ENCODE measurements at places on chromosomes 3 and 15.

- peak; percentile 55 for DNase-seq
These were observed 26.4 kb upstream of the LAMP3 start for GRCh38 chr3:183188895-183189462.

GRCh38 chr15:56047354-56047753, 53.9 kb upstream of the NEDD4 start:
- DNase-seq = no peak

DNA sequence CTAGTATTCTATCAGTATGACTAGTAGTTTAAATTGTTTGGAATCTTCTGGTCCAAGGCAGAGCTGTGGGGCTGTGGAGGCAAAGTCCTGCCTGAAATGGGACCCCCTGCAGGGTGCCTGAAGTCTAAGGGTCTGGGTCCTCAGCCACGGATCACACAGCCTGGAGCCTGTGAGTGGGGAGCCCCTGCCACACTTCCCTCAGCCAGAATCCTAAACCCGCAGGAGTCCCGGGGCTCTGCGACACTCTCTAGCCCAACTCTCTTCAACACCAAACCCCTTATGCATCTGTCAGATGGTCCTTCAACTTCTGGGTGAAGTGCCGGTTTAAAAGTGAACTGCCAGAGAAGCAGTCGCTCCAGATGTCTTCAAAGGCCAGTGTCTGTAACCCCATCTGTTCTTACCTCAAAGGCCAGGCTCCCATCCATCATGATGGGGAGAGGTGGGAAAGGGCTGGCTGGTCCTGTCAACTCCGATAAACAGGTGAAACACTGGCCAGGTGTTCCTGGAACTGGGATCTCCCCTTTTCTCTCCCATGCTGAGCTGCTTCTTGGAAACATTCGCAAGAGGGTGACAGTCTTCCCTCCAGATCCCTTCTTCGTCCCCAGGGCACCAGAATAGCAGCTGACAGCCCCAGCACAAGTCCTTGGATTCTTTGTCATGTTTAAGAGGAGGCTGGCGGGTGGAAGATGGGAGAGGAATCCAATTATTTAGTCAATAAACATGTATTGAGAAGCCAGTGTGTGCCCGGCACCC, 45.6 kb downstream of the CPN2 start:
- DNase-seq = no peak

GRCh38 chr3:102673271-102674115, 238.7 kb downstream of the ZPLD1 start:
- DNase-seq = peak; percentile 33

- DNase-seq = no peak
These were observed 21.6 kb downstream of the PLA2G4B start for GRCh38 chr15:41860049-41860828.

- no peak for DNase-seq
These were observed 335.3 kb upstream of the NECTIN3 start for GRCh38 chr3:110736332-110736731.

DNA sequence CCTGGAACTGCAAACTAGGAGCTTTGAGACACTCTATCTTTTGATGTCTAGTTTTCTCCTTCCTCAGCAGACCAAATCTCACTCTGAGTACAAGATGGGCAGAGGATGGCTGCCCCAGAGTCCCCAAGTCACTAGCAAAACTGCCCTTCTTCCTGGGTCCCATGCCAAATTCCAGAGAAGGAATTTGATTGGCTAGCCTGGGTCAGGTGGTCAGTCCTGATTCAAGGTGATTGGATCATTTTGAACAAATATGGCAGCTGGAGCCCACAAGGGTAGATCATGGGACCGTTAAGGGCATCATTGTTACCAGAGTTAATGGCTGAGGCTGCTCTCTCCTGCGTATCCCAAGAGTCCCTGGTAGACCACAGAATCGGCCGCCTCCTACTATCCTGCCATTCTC, 21.7 kb downstream of the SLC6A1 start:
- DNase-seq = no peak

DNA sequence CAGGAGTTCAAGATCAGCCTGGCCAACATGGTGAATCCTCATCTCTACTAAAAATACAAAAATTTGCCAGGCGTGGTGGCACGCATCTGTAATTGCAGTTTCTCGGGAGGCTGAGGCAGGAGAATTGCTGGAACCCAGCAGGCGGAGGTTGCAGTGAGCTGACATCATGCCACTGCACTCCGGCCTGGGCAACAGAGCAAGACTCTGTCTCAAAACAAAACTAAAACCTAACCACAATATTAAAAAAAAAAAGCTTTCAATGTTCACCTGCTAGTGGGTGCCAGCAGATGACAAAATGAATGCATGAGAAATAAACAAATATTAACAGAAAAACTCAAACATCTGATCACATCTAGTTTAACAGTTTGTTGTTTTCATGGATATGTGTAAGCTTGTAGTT, 9.0 kb downstream of the SLC24A1 start:
- DNase-seq = no peak

- DNase-seq = no peak
These were observed 159.2 kb upstream of the SLC24A5 start for GRCh38 chr15:47961401-47962090.

DNA sequence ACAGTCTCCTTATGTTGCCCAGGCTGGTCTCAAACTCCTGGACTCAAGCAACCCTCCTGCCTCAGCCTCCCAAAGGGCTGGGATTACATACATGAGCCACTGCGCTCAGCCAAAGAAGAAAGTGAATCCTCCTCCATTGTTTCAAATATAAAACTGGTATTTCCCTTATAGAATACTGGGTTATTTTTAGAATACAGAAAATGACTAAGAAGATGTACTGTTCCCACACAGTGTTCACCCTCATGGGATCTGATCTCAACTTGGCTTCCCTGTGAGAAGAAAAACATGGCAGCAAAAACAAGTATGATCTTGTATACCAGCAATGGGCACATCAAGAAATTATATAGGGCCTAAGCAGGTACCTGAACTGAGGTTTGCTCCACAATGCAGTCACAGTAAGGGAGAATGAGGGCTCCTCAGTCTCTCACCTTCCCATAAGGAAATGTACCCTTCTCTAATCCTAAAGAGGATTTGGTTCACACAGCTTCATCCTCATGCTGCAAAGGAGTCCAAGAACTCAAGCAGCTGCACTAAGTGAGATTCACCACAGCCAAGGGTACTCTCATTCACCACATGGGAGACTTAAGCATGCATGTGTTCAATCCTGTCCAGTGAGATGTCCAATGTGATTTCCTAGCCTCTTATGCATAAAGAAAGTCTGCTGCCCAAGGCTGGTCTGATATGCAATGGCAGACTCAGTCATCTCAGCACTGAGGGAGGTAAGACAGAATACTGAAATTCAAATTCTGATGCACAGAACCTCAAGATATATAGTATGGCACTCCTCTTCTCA, 25.8 kb downstream of the USP4 start:
- no peak for DNase-seq

- no peak for DNase-seq
These were observed 6.9 kb downstream of the SLC38A3 start for GRCh38 chr3:50211930-50212329.

DNA sequence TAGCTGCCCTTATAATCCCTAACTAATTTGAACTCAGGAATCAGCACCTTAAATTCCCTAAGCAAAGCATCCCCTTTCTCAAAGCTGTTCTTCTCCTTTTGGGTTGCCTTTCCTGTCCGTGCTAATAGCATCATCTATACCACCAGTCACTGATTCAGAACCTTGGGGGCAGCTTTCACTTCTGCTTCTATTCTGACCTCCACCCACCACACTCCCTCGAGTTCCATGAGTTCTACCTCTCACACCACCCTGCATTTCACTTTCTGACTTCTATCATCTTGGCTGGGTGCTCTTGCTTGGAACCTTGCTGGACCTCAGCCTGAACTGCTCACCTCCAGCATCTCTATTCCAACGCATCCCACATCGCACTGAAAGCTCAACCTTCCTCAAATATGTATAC, 55.4 kb upstream of the KCNMB2 start:
- DNase-seq = no peak

- no peak for DNase-seq
These were observed 84.6 kb upstream of the CDV3 start for GRCh38 chr3:133488785-133489367.

DNA sequence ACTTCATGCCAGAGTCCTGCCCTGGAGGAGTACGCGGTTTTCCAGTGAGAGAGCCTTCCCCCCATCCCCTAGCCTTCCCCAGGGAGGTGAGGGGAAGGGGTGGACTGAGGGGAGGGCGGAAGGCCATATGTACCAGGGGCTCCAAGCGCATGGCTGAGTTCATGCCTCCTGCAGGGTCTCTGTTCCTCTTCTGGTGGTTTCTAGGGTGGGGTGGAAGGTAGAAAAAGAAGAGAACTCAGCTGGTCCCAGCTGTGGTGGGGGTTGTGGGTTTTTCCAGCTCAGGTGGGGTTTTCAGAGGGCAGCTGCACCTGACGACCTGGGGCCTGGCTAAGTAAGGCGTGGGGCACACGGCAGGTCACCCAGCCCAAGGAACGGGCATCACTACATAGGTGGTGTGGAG, 10.7 kb upstream of the IQSEC1 start:
- no peak for DNase-seq

- no peak for DNase-seq
These were observed 246.0 kb upstream of the NAALADL2 start for GRCh38 chr3:174613173-174613572.

DNA sequence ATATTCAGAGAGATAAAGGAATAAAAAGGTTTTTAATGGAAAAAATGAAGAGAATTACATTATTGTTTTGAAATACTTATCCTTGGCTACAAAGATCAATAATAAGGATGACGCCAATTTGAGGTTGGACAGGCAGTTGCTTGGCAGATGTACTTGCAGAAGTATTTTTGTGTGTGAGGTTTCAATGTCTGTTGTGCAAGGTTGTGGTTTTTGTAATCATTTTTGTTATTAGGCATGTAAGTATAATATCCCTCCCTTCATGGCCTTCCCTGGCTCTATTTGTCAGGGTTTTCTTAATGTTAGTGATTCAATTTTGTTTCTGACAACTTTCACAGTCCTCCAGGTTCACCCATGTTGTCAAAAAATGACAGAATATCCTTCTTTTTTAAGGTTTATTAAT, 105.9 kb downstream of the OTOL1 start:
- DNase-seq = no peak

GRCh38 chr3:6444888-6445658, 415.8 kb upstream of the GRM7 start:
- no peak for DNase-seq

DNA sequence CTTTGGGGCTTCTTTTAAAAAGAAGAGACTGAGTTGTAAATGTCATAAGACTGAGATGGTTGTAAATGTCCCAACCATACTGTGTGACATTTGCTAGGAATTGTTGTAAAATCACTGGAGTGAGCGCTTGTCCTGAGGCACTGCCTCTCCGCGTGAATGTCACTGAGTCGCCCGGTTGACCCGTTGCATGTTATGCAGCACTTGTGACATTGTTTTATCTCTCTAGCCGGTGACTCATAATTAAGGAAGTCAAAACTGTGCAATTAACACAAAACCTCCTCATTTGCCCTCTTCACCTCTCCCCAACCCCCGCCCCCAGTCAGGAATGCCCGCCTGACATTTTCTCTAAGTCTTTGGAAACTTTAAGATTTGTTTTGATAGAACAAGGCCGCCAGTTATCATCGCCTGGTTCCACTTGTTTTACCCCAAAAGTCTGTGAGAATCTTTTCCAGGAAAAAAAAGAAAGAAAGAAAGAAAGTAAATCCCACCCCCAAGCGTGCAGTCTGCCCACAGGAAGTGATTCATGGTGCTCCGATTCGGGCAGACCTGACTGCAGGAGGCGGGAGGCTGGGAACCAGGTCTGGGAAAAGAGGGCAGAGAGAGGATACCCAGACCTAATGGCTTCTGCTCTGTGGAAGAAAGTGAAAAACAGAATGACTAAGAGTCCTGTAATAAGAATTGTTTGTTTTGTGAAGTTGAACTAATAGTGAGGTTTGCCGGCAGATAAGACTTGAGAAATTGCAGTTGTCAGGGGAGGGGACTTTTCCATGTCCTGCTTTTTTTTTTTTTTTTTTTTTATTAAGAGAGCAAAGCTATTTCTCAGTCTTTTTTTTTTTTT, 84.8 kb downstream of the SMAD3 start:
- no peak for DNase-seq

DNA sequence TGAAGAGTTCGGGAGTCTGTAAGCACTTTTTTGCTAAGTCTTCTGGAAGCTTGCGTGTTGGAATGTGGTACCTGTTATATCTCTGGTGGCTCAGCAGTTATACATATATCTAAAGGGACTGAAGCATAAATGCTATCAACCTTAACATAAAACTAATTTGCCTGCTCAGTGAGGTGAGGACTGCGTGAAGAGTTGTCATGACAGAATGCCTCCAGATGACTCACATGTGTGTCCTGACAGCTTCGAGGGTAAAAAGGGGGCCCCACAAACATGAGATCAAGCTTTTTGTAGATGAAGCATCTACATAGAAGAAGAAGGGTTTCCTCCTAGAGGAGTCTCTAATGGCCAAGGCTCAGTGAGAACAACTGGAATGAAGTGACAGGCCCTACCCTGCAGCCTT, 88.8 kb upstream of the C3orf80 start:
- DNase-seq = no peak

DNA sequence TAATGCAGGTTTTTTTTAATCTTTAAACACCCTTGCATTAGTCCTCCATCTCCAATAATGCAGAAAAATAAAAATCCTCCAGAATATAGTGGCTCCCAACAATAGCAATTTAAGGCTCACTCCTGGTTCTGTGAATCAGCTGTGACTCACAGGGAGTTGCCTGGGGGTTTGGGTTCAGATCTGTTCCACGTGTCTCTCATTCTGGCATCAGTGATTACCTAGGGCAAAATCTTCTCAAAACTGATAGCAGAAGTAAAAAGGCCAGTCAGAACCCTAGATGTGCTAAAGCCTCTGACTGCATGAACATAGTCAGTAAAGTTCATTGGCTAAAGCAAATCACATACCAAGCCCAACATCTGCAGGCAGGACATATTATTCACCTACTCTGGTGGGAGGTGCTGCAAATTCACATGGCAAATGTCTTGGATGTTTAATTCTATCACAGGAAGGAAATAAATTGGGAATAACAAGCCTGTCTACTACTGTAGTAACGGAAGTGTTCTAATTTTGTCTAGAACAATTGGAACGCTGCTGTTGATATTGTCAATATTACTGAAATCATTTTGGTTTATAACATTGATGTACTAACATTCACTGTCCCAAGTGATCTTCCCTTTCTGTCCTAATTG, 364.1 kb upstream of the CNTN4 start:
- no peak for DNase-seq

DNA sequence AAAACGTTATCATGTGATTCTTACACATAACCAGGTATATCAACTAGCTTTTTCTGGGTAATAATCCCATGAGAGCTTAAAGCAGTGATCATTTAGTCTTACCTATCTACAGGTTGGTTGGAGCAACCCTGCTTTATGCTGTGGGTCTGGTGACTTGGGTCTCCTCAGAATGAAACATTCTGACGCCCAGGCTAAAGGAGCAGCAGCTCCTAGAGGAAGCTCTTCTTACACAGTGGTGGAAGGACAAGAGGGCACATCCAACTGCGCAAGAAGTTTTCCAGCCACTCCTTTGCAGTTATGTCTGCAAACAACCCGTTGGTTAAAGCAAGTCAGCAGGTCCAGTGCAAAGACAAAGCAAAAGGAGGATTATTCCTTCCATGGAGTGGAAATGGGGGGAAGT, 377.5 kb downstream of the EDEM1 start:
- no peak for DNase-seq

DNA sequence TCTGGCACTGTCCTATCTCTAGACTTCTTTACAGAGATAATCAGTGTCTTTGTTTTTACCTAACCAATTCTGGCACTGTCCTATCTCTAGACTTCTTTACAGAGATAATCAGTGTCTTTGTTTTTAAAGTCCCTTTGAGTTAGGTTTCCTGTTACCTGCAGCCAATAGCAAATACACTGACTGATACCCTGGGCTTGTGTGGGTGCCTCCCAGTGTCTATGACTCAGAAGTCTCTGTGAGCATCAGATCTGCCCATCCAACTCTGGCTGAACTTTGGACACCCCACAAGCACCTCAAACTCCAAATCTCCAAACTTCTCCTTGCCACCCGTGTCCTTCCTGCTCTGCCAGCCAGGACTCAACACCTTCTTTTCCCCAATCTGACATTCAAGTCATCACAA, 30.4 kb downstream of the SLC41A3 start:
- DNase-seq = no peak
